Hepatocyte (in vitro differentiated cells): ENCODE measurements at places on chromosomes 16 and 17. TPM values are rescaled to one million over a fixed set of nuclear protein-coding genes. Genes with fewer than 3 reads are reported as not detected.

DNA sequence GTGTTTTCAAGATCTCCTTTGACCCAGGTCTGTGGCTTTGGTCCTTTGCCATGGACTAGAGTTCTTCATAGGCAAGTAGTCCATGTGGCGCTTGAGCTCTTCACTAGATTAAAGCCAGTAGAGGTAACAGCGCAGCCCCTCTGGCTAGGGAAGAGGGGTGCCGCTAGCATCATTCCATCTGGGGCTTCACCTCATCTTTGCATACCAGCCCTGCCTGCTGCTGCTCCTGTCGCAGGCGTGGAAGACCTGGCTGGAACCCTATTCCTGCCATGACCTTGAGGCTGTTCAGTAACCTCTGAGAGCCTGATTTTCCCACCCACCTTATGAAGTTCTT lies 198.4 kb downstream of the MSI2 start:
- H3K36me3 ChIP-seq, result no peaks in the 10 kb centered on the region
- H3K4me1 ChIP-seq, result no peaks in the 10 kb centered on the region

DNA sequence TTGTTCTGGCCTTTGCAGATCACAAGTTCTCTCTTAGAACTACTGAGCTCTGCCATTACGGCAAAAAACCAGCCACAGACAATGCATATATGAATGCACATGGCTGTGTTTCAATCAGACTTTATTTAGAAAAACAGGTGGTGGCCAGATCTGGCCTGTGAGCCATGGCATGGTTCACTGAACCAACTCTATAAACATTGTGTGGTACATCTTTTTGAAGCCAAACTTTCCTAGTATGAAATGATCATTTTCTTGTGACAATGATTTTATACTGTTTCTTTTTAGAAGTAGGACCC lies 65.9 kb upstream of the AMZ2 start:
- H3K36me3 ChIP-seq, result no peaks in the 10 kb centered on the region
- H3K27me3 ChIP-seq, result no peaks in the 10 kb centered on the region
- no peak overlapping the region for H3K4me3 ChIP-seq
- H3K4me1 ChIP-seq, result no peaks in the 10 kb centered on the region
- no peak overlapping the region for H3K27ac ChIP-seq
- no peak for DNase-seq

DNA sequence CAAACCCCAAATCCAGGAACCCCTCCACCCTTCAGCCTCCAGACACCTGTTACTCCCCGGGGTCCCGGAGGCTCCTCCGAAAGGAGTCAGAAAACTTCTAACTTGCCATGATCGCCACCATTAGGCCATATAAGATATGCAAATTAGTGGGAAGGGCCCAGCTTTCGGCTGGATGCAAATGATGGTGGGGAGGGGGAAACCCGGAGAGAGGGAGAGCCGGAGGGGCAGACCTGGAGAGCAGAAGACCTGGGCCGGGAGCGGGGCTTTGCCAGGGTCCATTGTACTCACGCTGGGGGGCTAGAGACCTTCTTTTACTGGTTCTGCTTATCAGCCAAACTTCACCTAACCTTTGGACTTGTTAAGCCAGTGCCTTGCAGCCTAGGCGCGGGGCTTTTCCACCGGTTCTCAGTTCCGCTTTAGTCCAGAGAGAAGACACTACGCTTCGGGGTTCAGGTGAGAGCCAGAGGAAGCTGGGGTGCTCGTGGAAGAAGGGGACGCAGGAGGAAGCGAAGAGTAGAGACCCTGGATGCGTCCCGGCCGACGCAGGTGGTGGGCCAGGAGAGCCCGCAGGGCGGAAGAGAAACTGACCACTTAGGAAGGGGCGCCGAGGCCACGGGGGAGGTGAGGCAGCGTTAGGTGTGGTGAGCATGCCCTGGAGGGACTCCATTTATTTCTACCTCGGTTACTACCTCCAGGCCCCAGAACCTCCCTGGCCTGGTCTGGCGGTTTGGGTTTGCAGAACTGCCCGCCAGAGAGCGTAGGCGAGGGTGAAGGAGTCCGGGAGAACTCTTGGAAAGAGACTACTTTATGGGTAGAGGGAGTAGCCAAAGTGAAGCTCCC lies at the start of gene HNF1B:
HNF1B (minus strand) TSS at position 99 of the 840 bp plus-strand sequence. CDS start 175 bp downstream, outside the sequence.
- H3K27me3 ChIP-seq, result peaks cover 64% of the 10 kb centered on the region
- H3K4me3 ChIP-seq, result peak within 1 kb of the TSS; percentile 54
- no peaks in the 10 kb centered on the region for H3K36me3 ChIP-seq

The TEX14 gene
- 0.04 and 0.07 TPM in 2 replicates for total RNA-seq

The DNASE1L2 gene
- total RNA-seq, result 0.23 and 0.64 TPM in 2 replicates

The ITGAX gene
- total RNA-seq, result 0.52 and 0.60 TPM in 2 replicates

The CRHR1 gene
- total RNA-seq, result not detected in 2 replicates
